ENCODE measurements at places on chromosomes 5 and 9.

DNA sequence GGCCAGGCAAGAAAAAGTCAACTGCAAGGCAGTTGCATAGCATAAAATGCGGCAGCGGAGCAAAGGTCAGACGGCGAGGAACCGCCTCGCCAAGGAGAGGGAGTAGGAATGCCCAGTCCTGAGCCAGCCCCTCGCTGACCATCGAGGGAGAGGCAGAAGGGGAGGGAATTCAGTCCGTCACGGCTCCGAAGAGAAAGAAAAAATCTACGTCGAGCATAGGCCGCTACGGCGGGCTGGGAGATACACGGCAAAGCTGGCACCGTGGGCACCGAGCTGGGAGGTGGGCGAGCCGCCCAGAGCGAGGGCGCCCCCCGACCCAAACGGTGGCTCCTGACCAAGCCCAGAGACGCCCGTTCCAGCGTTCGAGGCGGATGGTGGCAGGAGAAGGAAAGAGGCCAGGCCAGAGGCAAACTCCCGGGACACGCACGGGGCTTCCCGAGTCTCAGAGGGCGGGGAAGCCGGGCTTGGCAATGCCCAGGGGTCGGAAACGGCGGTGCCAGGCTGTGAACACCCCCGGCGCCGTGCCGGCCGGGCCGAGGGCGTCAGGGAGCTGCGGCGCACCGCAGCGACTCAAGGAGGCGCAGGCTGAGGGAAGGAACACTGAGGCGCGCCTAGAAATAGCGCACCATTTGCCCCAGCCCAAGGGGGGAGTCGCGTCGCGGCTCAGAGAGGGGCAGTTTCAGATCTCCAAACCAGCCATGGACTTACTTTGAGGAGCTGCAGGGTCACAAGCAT, 518 bp downstream of the SPRY4 start:
- peak; percentile 46 for DNase-seq

- no peak for DNase-seq
Observed at GRCh38 chr5:965604-966344, 42.8 kb upstream of the NKD2 start.

- DNase-seq = no peak
Observed at GRCh38 chr5:111643499-111643898, 113.5 kb downstream of the NREP start.

GRCh38 chr9:78745331-78745730, 448.4 kb downstream of the PSAT1 start:
- no peak for DNase-seq

GRCh38 chr5:178113141-178113787, at the start of gene N4BP3:
N4BP3 (plus strand) TSS chr5:178113532; CDS start chr5:178119584, 6,052 bp downstream.
- peak; percentile 88 for DNase-seq

DNA sequence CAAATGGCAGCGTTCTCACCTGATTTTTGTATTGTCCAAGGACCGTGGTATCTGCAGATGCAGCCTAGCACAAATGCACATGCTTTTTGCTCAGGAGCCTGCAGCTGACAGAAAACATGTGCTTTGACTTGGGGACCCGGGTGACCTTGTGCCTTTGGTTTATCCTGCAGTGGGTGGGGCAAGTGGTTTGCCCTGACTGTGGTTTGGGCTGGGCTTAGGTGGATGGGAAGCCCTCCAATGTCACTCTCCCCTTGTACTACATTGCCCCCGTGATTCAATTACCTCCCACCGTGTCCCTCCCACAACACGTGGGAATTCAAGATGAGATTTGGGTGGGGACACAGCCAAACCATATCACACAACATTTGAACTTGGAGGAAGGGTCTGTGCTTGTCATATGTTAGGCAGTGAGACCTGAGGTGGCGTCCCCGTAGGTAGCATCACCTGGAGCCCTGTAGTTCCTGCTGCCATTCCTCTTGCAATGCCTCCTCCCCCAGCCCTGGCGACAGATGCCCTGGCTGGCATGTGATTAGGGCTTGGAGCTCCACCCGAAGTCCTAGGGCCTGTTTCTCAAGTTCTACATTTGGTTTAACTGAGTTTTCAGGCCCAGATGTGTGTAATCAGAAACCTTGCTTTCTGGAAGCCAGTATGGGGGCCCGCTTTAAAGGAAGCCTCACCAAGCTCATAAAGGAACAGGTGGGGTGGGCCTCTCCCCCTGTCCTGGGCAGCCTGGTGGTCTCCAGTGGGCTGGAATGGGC, 2.1 kb downstream of the ANKRD33B start:
- DNase-seq = no peak

DNA sequence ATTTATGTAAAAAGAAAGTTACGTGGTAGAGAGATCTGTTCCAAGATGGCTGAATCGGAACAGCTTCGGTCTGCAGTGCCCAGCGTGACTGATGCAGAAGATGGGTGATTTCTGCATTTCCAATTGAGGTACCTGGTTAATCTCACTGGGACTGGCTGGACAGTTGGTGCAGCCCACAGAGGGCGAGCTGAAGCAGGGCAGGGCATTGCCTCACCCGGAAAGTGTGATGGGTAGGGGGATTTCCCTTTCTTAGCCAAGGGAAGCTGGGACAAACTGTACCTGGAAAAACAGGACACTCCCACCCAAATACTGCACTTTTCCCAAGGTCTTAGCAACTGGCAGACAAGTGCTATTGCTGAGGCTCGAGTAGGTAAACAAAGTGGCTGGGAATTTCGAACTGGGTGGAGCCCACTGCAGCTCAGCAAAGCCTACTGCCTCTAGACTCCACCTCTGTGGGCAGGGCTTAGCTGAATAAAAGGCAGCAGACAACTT, 13.1 kb upstream of the HSD17B4 start:
- DNase-seq = peak; percentile 11

- no peak for DNase-seq
Observed at GRCh38 chr5:160452795-160453194, 31.1 kb downstream of the PTTG1 start.

GRCh38 chr5:7991125-7991821, 122.3 kb downstream of the MTRR start:
- no peak for DNase-seq
